Activated CD4-positive, alpha-beta T cell treated with anti-CD3 and anti-CD28 coated beads for 1 hour (primary cell): ENCODE measurements at places on chromosomes 1 and 21.

DNA sequence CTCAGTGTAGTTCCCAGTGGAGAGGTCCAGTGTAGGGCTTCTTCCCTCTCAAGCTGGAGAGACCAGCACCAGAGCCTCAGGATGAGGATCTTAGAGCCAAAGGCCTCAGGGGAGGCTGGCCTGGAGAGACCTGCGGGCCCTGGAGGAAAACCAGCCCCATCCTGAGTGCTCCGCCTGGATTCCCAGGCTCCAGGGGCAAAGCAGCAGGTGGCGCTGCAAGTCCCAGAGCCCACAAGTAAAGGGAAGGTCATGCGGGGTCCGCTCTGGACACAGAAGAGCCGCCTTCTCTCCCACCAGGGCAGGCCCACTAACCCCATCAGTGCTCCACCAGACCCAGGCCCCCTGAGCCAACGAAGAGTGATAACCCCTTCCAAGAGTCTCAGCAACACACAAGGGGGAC, 22.7 kb downstream of the PGBD5 start:
- no peak for DNase-seq

GRCh38 chr1:86396498-86396890, 371 bp upstream of the ODF2L start:
- no peak for DNase-seq

DNA sequence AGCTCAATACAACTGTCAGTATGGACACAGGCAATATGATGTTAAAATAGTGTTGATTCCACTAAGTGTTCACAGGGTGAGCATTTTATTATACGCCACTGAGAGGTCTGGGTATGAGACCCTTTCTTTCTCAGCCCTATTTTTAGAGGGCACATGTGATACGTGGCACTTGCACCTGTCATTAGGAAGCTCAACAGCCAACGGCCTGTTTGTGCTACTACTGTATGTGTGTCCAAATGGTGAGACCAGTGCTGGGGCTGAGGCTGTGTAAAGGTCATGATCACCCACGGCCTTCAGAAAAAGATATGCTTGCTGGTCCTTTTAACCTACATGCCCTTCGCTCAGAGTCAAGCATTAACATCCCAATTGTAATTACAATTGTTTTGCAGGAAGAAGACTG, 176.2 kb downstream of the DUSP10 start:
- no peak for DNase-seq

DNA sequence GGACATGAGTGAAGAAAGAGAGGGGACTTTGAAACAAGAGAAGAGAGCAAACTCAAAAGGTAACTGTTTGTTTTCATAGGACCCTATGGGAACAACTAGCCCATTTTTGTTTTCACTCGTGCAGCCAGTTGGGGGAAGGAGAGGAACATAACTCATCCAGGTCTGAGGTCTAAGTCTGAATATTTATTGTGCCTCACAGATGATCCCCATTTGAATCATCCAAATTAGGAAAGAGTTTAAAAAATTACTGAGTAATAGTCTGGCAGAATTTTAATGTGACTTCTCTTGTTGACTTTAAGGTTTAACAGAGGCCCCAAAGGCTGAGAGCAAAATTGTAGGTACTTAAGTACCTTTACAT, 10.4 kb upstream of the TSPAN2 start:
- DNase-seq = no peak

- no peak for DNase-seq
Observed at GRCh38 chr1:61572046-61572445, 152.9 kb downstream of the TM2D1 start.

- no peak for DNase-seq
Observed at GRCh38 chr1:5845376-5845775, 146.8 kb downstream of the NPHP4 start.

DNA sequence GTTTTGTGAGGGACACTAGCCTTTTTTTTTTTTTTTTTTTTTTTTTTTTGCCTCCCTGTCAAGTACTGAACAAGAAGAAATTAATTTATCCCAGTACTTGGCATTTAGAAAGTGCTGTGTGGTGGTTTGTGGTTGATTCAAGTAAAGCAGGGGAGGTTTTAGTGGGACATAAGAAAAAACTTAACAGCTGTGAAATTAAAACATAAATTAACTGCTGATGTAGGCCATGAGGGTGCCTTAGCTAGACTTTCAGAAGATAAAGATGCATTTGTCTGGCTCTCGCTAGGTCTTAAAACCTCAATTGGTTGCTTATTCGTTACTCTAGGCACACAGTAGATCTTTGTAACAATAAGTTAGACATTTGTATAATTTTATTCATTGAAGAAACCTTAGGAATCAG, 52.3 kb downstream of the SPATA46 start:
- no peak for DNase-seq
